ENCODE measurements at places on chromosomes 1 and 21.

DNA sequence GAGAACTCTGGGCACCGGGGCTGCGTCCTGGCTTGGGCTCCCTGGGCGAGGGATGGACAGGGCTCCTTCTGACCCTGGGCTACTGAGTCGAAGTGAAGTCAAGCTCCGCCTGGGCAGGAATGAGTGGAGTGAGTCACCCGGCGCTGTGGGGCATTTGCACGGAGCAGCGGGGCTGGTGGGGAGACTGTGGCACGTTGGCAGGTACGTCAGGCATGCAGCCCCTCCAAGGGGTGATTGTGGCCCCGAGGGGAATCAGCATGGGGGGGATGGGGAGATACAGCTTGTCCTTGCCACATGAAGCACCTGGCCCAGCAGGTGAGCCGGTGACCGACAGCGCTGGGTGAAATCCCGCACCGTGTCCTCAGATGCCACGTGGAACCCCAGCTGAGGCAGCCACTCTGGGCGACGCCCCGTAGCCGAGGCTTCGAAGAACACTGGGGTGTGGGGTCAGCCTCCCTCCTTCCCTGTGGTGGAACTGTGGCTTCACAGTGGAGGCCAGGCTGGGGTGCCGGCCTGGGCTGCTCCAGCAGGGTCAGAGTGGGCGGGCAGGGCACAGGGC lies 62.3 kb downstream of the COL18A1 start:
- DNase-seq, result no peak

GRCh38 chr1:69510026-69510425 lies 57.7 kb upstream of the LRRC7 start:
- DNase-seq, result no peak

DNA sequence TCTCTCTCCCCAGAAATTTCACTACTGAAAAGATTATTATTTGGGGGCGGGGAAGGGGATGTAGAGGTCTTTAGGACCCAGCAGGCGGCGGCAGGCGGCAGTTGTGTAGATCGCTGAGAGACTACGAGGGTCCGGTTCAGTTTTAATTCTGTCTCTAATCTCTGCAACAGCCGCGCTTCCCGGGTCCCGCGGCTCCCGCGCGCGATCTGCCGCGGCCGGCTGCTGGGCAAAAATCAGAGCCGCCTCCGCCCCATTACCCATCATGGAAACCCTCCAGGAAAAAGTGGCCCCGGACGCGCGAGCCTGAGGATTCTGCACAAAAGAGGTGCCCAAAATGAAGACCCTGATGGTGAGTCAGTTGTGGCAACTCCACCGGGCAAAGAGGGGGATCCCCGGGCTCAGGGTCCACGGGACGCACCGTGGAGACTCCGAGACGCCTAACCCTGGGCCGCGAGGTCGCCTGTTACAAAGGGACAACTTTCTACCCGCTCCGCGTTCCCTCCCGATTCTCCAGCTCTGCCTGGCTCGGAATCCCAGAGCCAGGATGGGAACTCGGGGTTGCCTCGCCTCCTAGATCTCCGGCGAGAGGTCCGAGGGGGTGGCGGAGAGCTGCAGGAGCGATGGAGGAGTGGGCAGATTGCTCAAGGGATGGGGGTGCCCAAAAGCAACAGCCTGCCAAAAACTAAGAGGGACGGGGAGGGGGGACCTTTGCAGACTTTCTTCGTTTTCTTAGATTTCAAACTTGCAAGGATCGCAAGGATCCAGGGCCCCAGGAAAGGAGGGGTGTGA lies at the start of gene ST6GALNAC5:
TSS of gene ST6GALNAC5 (plus strand) at position 139 of the 789 bp plus-strand sequence.
- no peak for DNase-seq

GRCh38 chr1:185016880-185017279 lies 28.5 kb upstream of the RNF2 start:
- no peak for DNase-seq

GRCh38 chr1:206500046-206500445 lies 7.3 kb upstream of the RASSF5 start:
- no peak for DNase-seq

- DNase-seq, result no peak
Measured at GRCh38 chr1:48789903-48790302, 13.2 kb upstream of the BEND5 start.

DNA sequence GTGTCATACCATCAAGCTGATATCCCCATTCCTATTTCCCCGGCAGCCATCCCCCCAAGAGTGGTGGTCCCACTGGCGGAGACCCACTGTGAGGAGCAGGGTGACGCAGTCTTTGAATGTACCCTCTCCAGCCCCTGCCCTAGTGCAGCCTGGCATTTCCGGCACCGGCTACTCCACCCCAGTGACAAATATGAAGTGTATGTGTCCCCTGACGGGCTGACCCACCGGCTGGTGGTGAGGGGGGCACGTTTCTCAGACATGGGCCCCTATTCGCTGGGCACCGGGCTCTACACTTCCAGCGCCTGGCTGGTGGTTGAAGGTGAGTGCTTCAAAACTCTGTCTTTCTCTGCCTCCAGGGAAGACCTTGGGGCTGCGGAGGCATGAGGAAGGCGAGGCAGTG lies 14.4 kb downstream of the IGFN1 start:
- no peak for DNase-seq

- DNase-seq, result peak; percentile 73
Measured at GRCh38 chr21:32411350-32412161, 950 bp upstream of the EVA1C start.

- no peak for DNase-seq
Measured at GRCh38 chr1:3780901-3781300, 8.4 kb downstream of the SMIM1 start.

GRCh38 chr1:9284061-9284460 lies 8.6 kb upstream of the SPSB1 start:
- no peak for DNase-seq

- no peak for DNase-seq
Measured at GRCh38 chr1:221670081-221670480, 71.8 kb downstream of the DUSP10 start.

- no peak for DNase-seq
Measured at GRCh38 chr21:42080788-42081083, 9.6 kb downstream of the UMODL1 start.

GRCh38 chr1:110135246-110135645 lies 15.0 kb upstream of the SLC6A17 start:
- DNase-seq, result no peak

- DNase-seq, result no peak
Measured at GRCh38 chr1:31793086-31793485, 22.7 kb downstream of the SPOCD1 start.

DNA sequence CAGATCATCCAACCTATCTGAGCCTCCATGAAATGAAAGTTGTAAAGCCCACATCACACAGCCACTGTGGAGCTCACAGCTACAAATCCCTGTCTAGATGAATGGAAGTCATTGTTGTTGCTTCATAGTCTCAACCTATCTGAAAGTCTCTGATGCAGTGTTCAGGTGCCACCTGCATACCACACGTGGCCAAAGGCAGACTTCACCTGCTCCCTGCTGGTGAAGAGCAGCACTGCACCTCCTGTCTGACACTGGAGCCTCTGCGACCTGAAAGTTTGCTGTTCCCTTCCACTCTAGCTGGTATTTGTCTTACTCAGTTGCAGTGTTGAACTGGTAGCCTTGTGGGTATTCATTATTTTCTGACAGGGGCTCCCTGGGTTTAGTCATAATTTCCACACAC lies 18.4 kb downstream of the LORICRIN start:
- no peak for DNase-seq

DNA sequence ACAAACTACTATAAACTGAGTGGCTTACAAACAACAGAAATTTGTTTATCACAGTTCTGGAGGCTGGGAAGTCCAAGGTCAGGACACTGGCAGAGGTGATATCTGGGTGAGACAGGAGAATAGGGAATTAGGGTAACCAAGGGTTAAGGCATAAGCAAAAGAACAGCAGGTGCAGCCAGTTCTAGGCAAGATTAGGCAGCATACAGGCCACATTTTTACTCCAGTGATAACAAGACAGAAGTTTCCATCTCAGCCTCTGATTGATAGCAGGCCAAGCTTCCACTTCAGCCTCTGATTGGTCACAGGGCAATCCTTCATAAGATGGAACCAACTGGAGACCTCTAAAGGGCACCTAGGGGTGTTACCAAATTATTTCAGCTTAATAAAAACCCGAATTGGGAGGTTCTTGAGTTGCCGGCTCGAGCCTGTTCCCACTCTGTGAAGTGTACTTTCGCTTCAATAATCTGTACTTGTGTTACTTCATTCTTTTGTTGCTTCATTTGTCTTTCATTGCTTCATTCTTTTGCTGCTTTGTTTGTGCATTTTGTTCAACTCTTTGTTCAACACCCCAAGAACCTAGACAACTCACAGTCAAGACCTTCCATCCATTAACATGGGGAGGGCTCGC lies 185.6 kb downstream of the TOMM20 start:
- no peak for DNase-seq

GRCh38 chr1:184499616-184500015 lies 112.8 kb downstream of the C1orf21 start:
- no peak for DNase-seq
